ENCODE measurements at places on chromosomes 16 and 17.

DNA sequence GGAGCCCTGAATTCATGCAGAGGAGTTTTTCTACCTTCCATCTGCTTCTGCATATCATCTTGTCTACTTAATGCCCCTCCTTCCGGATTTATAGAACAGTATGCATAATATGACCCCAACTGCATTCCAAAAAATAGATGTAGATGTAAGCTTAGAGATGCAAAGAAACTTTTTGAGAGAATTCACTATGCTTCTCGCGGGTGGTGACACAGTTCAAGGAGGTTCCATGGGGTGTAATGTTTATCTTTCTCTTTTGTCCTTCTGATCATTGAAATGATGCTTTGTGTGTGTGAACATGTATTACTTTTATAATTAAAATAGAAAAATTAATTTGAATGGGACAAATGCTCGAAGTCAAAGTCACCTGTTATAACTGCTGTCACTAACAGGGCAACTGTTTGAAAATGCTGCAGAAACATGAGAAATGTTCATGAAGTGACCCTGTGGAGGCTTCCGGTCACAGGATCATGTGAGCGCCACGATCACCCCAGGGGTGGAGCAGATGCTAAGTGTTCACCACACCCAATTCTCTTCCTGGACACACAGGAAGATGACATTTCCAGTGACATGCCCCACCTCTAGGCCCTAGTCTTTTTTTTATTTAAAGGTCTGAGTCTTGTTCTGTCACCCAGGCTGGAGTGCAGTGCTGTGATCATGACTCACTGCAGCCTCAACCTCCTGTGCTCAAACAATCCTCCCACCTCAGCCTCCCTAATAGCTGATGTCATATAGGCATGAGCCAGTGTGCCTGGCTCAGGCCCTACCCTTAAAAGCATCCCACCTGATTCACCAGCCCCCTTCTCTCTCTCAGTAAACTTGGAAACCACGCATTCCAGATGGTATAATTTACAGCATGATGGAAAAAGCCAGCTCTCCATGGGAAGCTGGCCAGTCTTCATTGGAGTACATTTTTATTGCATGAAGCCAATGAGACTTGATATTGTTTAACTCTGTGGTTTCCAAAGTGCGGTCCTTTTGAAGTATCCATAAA, 21.0 kb upstream of the AGRP start:
- DNase-seq, result no peak

- DNase-seq, result no peak
Measured at GRCh38 chr16:642189-643049, 791 bp downstream of the MCRIP2 start.

DNA sequence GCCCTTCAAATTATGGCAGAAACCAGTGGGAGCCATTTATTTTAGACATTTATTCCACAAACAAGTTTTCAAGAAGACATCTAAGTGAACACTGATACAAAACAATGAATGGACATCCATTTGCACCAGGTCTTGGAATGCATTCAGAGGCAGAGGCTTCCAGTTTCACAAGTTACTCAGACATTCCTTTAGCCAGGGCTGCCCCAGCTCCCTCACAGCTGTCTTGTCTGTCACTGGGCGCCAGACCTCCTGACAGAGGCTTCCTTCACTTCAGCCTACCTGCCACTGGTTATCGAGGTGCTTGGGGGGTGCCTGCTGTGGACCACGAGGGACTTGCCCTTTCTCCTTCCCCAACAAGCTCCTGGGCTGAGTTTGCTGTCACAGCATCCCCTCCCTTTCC, 19.2 kb downstream of the AQP8 start:
- no peak for DNase-seq

- DNase-seq, result no peak
Measured at GRCh38 chr17:79279320-79279719, 204.7 kb downstream of the ENGASE start.

- no peak for DNase-seq
Measured at GRCh38 chr17:20991276-20992037, 51.4 kb downstream of the USP22 start.

DNA sequence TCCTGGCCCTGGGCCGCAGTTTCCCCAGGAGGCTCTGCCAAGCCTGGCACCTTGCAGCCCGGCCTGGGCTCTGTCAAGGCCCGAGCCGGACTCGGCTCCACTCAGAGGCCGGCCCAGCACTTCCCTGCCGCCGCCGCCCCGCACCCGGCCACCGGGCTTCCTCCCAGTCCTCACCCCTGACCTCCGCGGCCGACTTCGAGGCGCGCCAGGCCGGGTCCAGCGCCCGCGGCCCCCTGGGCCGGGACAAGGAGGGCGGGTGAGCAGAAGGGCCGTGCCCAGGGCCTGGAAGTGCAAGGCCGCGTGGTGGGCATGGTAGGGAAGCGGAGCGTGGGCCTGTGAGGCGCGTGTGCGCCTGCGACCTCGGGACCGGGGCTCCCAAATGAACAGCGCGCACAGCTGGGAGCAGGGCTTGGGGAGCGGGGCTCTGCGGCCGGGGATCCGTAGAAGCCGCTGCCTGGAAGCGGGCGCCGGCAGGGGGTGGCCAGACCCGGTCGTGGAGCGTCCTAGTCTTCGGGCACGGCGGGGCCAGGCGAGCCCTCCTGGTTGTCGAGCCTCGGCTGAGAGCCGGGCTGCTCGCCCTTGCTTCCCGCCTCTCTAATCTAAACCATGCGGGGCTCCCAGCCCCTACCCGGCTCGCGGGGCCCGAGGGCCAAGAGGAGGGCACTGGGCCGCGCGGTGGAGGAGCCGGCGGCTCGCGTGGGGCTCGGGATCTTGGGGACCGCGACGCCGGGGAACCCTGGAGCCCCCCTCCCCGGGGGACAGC, 503 bp upstream of the TBX4 start:
- no peak for DNase-seq

- no peak for DNase-seq
Measured at GRCh38 chr17:46030752-46031151, 31.7 kb downstream of the STH start.

GRCh38 chr17:32627239-32627996, 140.6 kb downstream of the CDK5R1 start:
- peak; percentile 94 for DNase-seq

GRCh38 chr17:45104907-45105624, 27.2 kb downstream of the PLCD3 start:
- DNase-seq, result no peak

GRCh38 chr16:52229471-52229870, 317.5 kb downstream of the TOX3 start:
- DNase-seq, result no peak

GRCh38 chr16:77637940-77638339, 84.4 kb upstream of the NUDT7 start:
- no peak for DNase-seq

DNA sequence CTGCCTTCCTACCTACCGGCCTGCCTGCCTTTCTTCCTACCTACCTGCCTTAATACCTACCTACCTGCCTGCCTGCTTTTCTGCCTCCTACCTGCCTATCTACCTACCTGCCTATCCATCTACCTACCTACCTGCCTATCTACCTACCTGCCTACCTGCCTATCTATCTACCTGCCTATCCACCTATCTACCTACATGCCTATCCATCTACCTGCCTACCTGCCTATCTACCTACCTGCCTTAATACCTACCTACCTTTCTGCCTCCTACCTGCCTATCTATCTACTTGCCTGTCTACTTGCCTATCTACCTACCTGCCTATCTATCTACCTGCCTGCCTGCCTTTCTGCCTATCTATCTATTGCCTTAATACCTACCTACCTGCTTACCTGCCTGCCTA, 383.8 kb upstream of the PSMD7 start:
- no peak for DNase-seq

- DNase-seq, result no peak
Measured at GRCh38 chr16:21684199-21684598, 20.4 kb downstream of the OTOA start.
